Dermis microvascular lymphatic vessel endothelial cell (primary cell): ENCODE measurements at places on chromosomes 1 and 21. TPM values are rescaled to one million over a fixed set of nuclear protein-coding genes. Genes with fewer than 3 reads are reported as not detected.

DNA sequence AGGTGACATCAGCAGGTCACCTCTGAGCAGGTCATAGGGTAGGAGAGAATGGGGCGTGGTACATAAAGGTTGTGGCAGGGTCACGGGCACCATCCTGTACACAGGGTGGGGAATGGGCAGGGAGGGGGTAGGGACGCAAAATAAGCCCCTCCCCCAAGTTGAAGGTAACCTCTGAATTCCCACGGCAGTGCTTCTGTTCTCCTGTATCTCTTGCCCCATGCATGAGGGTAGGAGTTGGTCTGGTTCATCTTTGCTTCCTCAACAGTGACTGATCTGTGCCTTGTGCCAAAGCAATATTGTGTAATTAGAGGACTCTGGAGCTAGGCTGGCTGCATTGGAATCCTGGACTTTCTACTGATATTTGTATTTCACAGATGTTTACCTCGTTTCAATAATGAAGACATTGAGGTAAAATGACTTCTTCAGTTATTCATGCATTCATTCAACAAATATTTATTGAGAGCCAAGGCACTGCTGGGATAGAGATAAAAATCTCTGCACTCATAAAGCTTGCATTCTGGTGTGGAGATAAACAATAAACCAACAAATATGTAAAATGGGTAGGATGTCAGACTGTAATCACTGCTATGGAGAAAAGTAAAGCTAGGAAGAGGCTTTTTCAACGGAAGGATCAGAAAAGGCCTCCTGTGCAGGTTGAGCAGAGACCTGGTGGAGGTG lies 18.4 kb upstream of the GFI1 start:
- DNase-seq, result no peak

- no peak for DNase-seq
These were observed 112.9 kb downstream of the APP start for GRCh38 chr21:26057477-26058170.

The YIPF1 gene
- total RNA-seq, result 11.6 and 15.3 TPM in 2 replicates

The CCDC17 gene
- 0.51 and 1.0 TPM in 2 replicates for total RNA-seq

The ICOSLG gene
- 0.51 and 1.1 TPM in 2 replicates for total RNA-seq

The GSTM2 gene
- 1.3 and 3.0 TPM in 2 replicates for total RNA-seq

The LCE1A gene
- total RNA-seq, result not detected in 2 replicates
